MV-4-11 (cell line): ENCODE measurements at places on chromosomes 2 and 18.

DNA sequence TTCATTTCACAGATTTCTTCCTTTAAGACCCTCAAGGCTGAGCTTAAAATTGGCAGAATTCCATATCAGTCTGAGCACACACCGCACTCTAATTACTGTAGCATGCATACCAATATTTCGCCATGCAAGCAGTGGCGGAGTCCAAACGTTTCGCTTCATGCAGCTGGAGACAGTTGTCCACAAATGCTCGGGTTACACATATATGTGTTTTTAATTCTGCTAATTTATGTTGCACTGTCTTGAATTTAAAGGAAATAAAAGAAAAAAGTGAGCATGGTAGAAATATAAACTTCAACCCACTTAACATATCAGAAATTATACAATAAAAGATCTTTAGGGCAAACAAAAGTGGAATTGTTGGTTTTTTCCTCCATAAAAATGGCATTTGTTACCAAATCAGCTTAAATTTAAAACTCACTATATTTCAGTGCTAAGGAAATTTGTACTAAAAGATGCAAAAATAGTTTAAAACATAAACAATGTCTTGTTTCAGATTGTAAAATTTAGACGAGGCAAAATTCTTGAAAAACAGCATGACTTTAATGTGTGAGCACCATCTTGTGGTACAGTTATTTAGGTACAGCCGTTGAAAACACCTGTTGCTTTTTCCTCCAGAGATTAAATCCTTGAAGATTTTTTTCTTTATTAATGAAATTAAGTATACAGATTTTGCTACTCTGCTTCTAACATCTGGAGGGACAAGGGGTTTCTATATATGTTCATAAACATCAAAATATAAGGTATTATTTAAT is 24.1 kb upstream of the KANSL1L start:
- peak; percentile 30 for DNase-seq

GRCh38 chr2:65957454-65957853 is 477.5 kb upstream of the MEIS1 start:
- no peak for DNase-seq

- DNase-seq, result no peak
These were observed 1392.9 kb upstream of the ACVR2A start for GRCh38 chr2:146451972-146452371.

- peak; percentile 30 for DNase-seq
These were observed 65.9 kb downstream of the TMEM247 start for GRCh38 chr2:46545015-46545839.

- DNase-seq, result no peak
These were observed 63.1 kb downstream of the CCDC150 start for GRCh38 chr2:196702641-196703040.
